ENCODE measurements at places on chromosomes 7 and 10. TPM values are rescaled to one million over a fixed set of nuclear protein-coding genes. Genes with fewer than 3 reads are reported as not detected.

Gene ABCC2
- 0.25 TPM for total RNA-seq

DNA sequence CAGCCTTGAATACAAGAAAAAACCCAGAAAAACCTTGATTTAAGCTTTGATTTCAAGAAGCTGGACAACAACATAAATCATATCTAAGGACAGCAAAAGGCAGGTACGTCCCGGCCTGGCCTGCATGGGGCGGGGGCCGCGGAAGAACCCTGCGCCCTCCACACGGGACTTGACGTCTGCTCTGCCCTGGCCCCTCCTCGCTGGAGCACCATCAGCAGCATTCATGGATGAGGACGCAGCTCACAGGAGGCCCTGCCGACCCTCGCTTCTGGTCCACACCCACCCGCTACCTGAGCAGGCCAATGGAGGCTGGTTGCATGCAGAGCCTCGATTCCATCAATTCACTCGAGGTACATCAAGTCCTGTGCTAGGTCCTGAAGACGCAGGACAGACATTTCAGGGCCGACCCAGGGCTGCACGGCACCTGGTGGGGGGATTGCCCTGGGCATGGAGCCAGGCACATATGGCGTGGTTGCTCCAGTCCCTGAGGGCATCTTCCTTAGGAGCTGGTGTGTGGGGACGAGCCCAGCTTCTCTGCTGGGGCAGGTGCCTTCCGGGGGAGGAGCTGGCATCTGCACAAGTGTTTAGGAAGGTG lies 63.1 kb upstream of the NKX6-2 start:
- no peak for DNase-seq

Gene TMEM196
- total RNA-seq: not detected

Gene CHCHD2
- 500 TPM for total RNA-seq

Gene RUFY2
- 8.6 TPM for total RNA-seq

Gene AGMO
- total RNA-seq: 0.32 TPM

DNA sequence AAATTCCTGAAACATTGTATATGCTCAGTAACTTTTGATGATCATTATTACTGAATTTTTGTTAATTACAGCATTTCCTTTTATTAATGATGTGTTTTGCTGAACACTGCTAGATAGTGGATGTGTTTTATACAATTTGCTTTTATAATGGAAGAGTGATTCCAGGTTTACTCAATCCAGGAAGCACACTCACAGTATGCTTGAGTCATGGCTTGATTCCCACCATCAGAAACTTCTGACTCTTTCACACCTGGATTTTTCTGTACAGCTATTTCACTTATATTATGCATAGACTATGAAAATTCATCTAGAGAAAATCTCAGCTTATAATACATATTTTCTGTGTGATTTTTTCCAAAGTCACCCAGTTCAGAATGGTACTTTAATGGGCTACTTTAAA lies 1040.9 kb downstream of the GRM8 start:
- no peak for DNase-seq

DNA sequence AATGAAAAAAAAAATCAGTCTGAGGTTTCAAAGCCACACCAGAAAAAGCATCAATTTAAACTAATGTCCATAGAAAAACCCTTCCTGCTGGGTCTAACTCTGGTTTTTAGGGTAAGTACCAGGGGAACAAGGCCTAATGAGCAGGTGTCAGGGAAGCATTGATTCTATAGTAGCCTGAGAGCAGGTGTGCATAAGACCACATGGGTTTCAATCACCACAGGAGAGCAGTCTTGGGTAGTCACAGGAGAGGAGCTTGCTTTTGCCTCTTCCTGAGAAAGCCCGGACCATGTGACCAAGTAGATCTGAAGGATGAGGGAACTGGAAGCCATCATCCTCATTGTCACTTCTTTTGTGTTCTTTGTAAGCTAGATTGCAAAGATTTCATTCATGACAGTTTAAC lies 66.3 kb upstream of the AGK start:
- no peak for DNase-seq

GRCh38 chr10:110446954-110447608 lies 50.6 kb upstream of the DUSP5 start:
- DNase-seq: no peak

GRCh38 chr10:70432101-70432500 lies 9.4 kb downstream of the NODAL start:
- peak; percentile 57 for DNase-seq

Gene VSIR
- 127 TPM for total RNA-seq

GRCh38 chr7:113199136-113199535 lies 80.8 kb upstream of the SMIM30 start:
- no peak for DNase-seq

GRCh38 chr7:167976-168791 lies 24.2 kb upstream of the FAM20C start:
- peak; percentile 21 for DNase-seq

Gene PSMG3
- total RNA-seq: 11.8 TPM

DNA sequence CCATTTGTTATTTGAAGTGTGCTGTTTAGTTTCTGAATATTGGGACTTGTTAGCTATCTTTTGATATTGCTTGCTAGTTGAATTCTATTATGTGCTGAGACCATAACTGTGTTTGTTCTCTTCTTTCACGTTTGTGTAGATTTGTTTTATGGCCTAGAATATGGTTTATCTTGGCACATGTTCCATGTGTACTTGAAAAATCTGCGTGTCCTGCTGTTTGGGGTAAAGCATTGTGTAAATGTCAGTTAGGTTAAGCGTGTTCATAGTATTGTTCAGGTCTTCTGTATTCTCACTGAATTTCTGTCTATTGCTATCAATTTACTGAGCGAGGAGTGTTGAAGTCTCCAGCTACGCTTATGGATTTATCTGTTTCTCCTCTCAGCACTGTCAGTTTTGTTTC lies 19.4 kb downstream of the MMP21 start:
- no peak for DNase-seq

DNA sequence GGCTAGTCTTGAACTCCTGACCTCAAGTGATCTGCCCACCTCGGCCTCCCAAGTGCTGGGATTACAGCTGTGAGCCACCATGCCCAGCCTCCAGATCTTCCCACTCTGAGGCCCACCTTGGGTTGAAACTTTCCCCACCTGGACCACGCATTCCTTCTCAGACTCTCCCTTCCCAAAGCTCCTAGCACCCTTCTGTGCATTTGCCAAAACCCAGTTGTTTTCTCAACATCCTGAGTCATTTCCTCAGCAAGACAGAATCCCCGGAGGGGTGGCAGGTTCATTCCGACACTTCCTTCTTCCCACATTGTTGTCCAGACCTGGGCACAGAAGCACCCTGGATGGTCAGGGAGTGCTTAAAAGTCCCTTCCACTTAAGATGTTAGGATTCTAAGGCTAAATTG lies 28.9 kb downstream of the BAG3 start:
- DNase-seq: no peak

DNA sequence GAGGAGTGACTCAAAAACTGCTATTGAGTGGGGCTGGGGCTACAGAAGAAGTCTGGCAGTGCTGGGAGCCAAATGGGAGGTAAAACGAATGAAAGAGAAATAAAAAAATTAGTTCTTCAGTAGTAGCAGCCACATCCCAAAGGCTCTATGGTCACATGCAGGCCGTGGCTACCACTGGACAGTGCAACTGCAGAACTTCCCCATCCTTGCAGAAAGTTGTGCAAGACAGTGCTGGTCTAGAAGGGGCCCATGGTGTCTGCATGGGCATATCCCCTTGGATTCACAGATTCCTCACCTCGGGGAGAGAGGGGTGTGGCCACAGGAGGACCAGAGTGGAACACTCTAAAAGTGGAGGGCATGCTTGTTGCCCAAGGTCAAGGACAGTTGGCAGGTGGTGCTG lies 47.6 kb downstream of the RPS24 start:
- DNase-seq: no peak

GRCh38 chr10:13180788-13181187 lies 19.4 kb downstream of the MCM10 start:
- DNase-seq: no peak

Gene CTAGE8
- not detected for total RNA-seq

Gene TCAF2
- total RNA-seq: 0.52 TPM

- DNase-seq: no peak
Observed at GRCh38 chr10:93841961-93842360, 51.8 kb upstream of the SLC35G1 start.

DNA sequence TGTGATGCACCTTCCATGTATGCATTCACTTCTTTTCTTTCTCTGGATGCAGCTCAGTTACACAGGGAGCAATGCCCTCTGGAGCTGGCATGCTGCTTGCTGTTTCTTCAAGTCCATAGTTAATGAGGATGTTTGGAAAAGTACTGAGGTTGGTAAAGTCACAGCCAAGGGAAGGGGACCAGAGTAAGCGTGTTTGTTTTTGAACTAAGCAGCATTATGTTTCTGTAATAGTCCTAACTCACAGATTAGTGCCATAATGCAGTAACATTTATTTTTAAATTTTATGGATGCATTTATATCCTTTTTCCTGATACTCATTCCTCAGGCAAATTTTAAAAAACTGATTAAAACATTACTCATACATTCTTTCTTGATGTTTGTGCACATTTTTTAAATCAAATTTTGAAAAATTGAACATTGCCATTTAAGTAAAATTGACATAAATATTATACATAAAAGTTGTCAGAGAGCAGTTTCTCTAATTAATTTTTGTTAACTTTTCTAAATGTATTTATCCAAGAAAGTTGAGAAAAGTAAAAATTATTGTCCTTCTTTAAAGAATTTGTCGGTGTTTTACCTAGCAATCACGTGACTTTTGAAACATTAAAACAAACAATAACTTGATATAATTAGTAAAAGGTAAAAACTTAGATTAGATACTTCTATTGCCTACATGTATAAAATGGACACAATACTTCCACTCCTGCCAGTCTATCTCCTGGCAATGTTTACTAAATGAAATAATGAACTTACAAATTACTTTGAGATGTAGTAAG lies 659.6 kb upstream of the ANKRD30A start:
- DNase-seq: no peak

Gene C10orf53
- not detected for total RNA-seq

- peak; percentile 81 for DNase-seq
Observed at GRCh38 chr10:75202321-75203045, 8.1 kb upstream of the VDAC2 start.

DNA sequence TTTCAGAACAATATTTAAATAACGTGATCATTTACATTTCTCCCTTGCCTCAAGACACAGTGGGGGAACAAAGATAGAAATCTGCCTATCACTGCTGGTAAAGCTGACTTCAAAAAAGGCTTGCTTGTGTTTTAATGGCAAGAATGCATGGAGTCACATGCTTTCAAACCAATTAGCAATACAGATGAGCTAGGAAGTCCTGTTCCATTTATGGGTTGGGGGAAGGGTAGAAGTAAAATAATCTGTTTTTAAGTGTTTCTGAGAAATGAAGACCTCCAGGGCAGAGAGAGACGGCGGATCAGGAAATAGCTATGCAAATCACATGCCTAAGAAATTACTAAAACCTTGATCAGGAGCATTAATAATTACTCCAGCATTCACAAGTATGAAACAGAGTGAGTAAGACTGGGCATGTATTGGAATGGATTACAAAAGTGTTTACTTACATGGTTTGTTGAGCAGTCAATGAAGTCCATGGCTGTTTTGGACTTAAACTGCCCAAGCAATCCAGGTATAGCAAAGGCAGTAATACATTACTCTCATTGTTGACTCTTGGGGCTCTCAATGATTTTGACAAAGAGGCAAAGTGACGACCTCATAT lies 142.0 kb downstream of the ARID5B start:
- DNase-seq: no peak

Gene STK32C
- 4.9 TPM for total RNA-seq

Gene OPALIN
- not detected for total RNA-seq

Gene SLC37A3
- total RNA-seq: 11.9 TPM

DNA sequence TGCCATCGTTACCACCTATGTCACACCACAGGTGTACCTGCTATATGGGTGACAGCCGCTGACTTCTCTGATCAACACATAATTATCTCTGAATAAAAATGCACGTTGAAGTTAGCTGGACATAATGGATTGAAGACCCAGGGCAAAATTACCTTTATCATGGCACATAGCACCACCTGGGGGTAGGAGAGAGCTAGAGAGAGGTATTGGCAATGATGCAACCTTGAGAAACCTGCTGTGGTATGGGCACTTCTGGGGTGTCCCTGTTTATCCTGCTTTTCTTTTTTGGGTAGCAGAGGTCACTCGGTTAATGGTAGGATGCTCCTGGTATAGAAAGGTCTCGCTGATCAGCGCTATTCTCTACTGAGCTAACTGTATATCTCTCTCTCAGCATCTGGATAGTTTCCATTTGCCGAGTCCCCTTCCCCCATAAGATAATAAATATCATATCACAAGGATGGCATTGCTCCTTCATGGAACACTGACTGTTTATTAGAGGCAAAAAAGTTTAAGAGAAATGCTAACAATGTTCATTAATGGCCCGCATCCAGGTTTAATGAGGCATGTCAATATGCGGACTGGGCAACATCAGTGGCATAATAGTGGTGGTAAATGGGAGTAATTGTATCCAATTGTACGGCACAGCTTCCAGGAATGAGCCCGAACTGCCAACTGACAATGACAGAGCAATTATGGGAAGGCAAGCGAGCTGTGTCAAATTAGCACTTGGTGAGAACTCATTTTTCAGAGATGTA lies 323.1 kb downstream of the TFEC start:
- DNase-seq: no peak

GRCh38 chr7:47982610-47983009 lies 3.2 kb upstream of the HUS1 start:
- no peak for DNase-seq

DNA sequence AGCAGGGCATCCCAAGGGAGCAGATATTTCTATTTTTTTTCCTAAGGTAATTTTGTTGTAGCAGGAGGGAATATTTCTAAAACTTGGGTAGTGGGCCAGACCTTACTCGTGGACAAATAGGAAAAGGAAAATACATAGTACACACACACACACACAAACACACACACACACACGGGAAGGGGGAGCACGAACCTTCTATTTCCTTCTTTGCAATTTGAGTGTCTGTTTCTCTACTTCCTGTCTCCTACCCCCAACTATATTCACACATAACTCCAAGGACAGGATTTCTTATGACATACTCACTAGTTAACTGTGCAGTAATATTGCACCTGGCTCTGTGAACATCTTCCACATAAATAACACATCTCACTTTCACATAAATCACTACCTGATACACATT lies 4.4 kb downstream of the LDB1 start:
- DNase-seq: no peak

DNA sequence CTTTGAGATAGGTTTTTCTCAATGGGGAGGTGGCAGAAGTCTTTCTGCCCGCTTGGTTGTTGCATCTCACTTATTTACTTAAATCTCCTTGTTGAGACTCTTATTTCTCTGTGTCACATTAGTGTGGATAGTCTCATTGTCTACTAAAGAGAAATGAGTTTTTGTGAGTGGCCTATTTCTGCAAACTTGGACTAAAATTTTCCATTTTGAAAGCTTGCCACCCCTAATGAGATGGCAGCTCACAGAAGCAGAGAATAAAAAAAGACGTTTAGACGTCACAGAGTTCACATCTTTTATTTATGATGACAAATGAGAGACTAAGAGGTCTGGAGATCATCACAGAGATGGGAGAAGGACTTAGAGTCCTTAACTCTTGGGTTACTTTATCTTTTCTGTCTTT lies 262.7 kb upstream of the PHYHIPL start:
- no peak for DNase-seq

GRCh38 chr7:115054478-115055065 lies 132.7 kb downstream of the MDFIC start:
- no peak for DNase-seq
